ENCODE measurements at places on chromosomes 1 and 21.

DNA sequence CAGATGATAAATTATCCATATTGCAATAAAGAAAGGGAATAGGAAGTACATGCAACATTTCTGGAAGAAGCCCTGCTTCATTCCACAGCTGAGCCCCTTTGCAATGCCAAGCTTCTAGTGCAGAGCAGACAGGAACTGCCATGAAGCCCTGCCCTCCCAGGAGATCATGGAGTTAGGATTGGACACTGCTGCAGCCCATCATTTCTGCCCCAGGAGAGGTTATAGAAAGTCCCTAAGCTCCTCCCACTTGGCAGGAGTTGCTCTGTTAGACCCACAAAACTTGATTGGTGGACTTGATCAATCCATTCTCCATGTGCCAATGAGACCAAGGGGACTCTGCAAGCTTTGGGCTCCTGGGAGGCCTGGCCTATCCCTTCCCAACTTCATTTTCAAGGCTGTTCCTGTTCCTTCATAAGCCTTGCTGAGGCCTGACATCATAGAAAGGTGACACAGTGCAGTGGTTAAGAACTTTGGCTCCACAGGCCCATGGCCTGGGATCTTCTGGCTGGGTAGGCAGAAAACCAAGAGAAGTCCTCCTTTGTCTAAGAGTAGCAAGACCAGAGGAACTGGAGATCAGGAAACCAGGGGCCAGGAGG, 1.3 kb upstream of the LAPTM5 start:
- DNase-seq: no peak

DNA sequence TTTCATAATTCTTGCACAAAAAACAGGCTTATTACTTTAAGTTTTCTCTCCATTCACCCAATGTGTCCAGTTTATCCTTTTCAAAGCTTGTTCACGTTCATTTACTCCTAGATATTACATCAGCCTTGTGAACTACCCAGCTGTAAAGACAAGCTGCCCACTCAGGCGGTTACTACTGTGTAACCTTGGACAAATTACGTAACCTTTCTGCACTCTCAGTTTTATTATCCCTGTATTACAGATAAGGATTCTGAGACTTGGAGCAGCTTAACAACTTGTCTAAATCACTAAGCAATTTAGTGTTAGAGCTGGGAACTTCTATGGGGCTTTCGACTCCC, 20.5 kb upstream of the LPAR3 start:
- no peak for DNase-seq

GRCh38 chr1:215719552-215719951, 152.4 kb downstream of the KCTD3 start:
- no peak for DNase-seq

DNA sequence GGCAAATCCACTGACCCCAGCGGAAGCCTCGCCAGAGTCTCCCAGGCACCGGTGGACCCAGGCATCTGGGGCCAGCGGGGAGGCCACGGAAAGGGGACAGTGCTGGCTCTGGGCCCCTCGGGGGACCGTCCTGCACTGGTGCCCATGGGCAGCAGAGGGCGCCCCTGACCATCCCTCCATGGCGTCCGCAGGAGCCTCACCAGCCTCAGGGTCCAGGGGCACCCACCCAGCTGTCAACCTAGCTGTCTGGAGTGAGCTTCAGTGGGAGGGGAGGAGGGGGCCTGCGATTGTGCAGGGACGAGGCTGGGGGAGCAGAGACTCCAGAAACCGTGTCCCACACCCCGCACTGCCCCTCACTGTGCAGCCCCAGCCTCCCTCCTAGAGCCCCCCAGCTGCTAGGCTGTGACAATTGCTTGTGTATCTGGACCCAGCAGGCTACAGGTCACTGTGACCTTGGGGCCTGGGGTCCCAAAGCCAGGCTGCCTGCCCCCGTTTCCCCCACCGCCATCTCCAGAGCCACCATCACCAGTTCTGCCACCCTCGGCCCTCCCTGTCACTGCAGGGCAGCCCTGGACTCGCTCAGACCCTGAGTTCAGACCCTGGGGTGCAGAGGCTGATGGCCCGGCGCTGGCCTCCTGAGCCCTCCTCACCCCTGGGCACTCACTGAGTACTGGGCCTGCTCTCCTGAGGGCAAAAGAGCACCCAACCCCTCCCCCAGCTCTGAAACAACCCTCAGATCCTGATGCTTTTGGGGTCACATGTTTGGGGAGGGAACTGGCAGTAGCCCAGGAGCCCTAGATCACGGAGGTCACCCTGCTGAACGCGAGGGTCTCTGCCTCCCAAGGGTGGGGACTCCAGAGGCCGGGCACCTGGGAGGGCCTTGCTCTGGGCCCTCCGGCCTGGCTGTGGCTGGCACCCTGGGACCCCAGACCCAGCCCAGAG, 10.6 kb upstream of the COL6A1 start:
- DNase-seq: no peak

- DNase-seq: no peak
These were observed 17.7 kb downstream of the TNR start for GRCh38 chr1:175725684-175726083.

DNA sequence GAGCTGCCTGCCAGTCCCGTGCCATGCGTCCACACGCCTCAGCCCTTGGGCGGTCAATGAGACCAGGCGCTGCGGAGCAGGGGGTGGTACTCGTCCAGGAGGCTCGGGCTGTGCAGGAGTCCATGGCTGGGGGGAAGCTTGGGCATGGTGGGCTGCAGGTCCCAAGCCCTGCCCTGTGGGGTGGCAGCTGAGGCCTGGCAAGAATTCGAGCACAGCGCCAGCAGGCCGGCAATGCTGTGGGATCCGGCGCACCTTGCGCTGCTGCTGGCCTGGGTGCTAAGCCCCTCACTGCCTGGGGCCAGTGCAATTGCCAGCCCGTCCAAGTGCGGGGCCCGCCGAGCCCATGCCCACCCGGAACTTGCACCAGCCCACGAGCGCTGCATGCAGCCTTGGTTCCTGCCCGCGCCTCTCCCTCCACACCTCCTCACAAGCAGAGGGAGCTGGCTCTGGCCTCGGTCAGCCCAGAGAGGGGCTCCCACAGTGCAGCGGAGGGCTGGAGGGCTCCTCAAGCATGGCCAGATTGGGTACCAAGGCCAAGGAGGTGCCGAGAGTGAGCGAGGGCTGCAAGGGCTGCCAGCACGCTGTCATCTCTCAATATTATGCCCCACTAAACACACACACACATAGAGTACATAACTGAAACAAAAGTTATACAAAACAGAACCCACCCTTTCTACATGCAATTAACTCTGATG, 307.7 kb downstream of the LMO4 start:
- no peak for DNase-seq

GRCh38 chr1:105516068-105516467, 1540.4 kb upstream of the PRMT6 start:
- DNase-seq: no peak

GRCh38 chr1:16289959-16290358, 53.0 kb upstream of the CPLANE2 start:
- no peak for DNase-seq

- no peak for DNase-seq
These were observed 590 bp downstream of the CNN3 start for GRCh38 chr1:94926126-94926914.

Measured in H1 (cell line).